Neuronal stem cell (in vitro differentiated cells): ENCODE measurements at places on chromosomes 3 and 15.

DNA sequence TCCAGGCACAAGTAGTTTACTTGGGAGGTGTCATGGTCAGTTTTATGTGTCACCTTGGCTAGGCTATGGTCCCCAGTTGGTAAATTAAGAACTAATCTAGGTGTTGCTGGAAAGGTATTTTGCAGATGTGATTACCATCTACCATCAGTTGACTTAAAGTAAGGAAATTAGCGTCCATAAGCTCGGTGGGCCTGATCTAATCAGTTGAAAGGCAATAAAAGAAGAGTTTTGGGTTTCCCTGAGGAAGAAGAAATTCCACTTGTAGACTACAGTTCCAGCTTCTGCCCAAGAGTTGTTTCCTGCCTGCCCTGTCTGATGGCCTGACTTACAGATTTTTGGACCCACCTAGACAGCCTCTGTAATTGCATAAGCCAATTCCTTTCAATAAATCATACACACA is 438.7 kb upstream of the PROK2 start:
- DNase-seq: no peak

- DNase-seq: peak; percentile 50
Measured at GRCh38 chr3:40317061-40317855, 7.8 kb downstream of the EIF1B start.

- DNase-seq: no peak
Measured at GRCh38 chr3:143901105-143901504, 52.8 kb upstream of the SLC9A9 start.

GRCh38 chr3:8460815-8461456 is 40.7 kb upstream of the LMCD1 start:
- DNase-seq: no peak

DNA sequence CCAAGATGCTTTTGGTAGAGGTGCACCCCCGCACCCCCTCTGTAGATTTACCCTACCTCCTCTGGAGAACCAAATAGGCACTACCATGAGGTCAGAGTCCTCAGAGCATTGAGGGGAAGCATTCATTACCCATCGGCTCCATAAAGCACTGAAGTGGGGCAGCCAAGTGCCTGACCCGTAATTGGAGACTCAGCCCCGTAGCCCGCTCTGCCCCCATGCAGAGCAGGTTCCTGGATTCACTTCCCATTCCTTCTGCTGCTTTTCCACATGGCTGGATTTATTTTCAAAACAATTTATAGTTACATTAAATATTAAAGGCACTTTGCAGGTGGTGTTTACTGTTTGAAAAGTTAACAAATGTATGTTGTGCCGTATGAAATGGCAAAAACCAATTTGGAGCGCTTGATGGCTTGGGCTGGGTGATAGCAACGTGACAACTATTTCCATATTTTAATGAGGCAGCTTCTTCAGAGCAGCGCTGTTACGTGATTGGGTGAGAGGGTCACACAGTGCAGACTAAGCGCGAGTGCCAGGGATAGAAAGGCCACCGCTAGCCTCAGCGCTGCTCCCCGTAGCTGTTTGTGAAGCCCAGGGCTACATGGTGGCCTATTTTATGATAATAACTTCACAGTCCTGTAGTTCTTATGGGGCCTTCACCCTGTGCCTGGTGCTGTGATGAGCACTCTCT is 373.8 kb upstream of the PROK2 start:
- DNase-seq: no peak

DNA sequence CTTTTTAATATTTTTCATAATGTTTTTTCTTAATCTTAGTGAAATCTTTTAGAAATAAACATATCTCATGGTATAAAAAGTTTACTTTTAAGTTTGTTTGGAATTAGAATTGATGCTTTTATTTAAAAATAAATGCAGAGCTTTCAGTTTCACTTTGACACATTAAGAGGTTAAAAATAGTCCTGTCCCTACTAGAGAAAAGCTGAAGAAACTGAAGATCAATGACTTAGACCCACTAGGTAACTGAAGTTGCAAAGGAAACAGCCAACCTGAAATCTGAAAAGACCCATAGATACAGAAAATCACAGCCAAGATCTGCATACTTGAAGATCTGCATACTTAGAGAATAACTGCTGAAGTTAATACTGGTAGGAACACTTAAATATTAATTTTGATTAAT is 237.6 kb downstream of the RAP2B start:
- DNase-seq: no peak

DNA sequence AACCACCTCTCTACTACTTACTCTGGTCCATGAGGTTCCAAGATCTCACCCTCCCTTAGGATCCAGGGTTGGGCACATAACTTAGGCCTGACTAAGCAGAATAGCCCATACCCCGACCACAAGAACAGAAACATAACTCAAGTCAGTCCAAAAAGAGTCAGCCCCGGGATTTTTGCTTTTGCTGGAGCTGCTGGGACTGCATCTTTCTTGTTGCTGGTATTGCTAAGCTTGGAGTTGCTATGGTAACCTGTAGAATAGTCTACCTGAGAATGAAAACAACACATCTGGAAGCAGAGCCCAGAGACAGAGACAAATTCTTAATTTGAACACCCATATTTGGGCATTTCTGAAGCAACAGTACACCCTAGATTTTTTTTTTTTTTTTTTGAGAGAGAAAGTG is 6.5 kb downstream of the RUBCN start:
- no peak for DNase-seq

- DNase-seq: no peak
Measured at GRCh38 chr15:99118801-99119546, 14.1 kb downstream of the SYNM start.

DNA sequence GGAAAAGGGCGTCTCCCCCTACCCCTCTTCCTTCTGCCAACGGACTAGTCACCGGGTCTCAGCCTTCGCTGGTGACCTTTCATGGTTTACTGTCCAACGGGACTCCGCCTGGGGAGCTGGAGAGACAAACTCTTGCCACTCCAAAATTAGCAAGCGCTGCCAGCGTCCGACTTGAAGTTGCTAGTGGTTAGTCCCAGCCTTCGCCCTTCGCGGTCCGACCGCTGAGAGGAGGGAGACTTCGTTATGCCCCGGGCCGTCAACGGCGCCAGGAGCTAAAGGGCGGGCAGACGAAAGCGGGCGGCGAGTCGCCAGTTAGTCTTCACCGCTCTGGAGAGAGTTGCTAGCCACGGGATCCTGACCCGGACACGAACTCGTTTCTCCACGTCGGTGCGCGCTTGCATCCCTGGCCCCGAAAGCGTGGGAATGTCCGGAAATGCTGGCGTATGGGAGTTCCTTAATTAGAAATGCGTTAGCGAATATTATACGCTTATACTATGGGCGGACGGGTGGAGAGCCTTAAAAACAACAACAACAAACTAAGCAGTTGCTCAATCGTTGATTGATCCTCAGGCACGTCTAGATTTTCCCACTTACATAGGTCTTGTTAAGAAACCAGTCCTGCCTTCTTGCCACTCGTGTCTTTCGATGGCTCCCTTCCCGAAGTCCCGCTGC is 716 bp downstream of the SMC4 start:
- no peak for DNase-seq

DNA sequence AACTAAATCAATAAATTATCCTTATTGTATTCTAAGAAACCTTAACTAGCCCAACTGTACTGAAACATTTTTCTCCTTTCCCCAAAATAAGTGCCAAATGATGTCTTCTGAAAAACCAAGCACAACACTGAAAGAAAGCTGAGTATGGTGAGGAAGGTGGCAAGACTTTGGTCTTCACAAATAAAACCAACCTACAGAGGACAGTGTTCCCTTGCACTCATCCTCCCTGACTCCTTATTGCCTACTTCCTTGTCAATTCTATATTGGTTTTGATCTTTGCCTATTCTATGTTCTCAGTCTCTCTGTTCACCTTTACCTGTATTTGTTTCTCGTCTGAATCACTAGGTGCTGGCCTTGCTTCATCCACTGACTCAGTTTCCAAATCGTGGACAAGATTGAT is 490.1 kb upstream of the ZNF385D start:
- no peak for DNase-seq

- DNase-seq: no peak
Measured at GRCh38 chr3:43998370-43998835, 243.3 kb upstream of the TOPAZ1 start.

DNA sequence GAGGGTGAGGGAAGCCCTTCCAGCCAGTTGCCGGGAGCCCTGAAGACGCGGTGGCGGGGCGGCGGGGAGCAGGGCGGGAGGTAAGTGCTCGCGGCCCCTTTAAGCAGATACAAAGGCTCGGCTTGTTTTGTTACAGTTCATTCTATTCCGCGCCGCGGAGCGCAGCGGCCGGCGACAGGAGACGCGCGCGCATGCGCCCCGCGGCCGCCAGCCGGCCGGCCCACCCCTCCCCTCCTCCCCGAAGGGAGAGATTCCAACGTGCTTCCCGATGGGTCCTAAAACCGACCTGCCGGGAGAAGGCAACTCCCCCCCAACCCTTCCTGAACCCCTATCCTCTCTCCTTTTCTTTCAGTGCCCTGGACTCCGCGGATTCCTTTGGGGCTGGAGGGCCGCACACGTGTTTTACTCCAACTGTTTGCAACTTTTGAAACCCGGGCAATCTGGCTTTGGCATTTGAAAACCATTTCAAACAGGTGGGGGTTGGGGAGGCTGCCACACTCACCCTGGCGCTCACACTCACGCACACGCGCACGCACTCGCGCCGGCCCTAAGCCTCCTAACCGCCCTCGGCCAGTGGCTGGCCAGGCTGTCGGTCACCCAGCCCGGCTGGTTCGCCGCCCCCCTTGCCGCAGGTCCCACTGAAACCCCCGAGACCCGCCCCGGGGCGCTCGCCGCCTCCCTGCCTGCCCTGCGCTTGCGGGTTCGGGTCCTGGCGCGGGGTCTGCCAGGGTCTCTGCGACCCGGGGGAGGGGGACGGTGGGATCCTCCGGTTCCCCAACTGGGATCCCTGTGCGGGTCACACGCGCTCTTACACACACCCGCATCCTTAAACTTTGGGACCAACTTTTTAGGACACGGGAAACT is at the start of gene MAGI1:
TSS of gene MAGI1 (minus strand) at position 193 of the 864 bp plus-strand sequence. CDS start 610 bp downstream, outside the sequence.
- peak; percentile 95 for DNase-seq

DNA sequence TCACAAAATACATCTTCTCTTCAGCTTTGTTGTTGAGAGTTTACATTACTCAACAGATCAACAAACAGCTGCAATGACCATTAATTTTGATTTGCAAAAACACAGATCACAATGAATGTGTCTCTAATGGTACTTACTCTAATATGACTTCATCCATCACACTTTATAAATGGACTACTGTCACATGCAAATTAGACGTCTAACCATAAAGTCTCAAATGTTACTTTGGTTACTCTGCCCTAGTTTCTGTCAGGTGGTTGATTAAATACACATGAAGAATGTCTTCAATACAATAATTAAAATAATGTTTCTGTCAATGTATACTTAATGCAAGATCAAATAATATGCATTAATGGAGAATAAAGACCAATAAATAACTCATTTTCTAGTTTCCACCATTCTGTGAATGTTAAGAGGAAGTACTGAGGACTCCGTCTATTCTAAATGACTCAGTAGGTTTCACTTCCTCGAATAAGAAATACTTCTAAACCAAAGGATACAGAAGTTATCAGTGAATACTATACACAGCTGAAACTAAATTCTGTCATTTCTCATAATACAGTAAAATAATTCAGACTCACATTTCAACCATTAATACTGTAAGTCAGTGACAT is 145.8 kb downstream of the CBLB start:
- DNase-seq: no peak

GRCh38 chr3:42031808-42032480 is 59.2 kb upstream of the TRAK1 start:
- DNase-seq: no peak

GRCh38 chr3:77931255-77932009 is 891.5 kb downstream of the ROBO2 start:
- no peak for DNase-seq

GRCh38 chr3:9396632-9397331 is 633 bp upstream of the SETD5 start:
- peak; percentile 99 for DNase-seq

DNA sequence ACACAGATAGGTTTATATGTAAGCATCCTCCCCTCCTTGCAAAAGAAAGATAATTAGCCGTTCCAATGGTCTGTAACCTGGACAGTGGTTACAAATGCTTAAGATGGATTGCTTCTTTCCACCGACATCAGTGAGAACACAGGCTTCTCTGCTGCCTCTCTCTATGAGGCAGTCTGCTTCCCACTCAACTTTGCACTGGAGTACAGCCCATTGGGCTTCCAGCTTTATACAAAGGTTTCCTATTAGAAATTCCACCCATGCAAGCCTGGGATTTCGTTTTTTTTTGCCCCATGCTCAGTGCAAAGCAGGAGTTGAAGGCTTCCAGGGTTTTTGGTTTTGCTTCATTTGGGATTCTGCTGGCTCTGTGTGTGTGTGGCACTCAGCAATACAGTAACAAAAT is 47.3 kb upstream of the C3orf22 start:
- DNase-seq: no peak

GRCh38 chr15:61974759-61975158 is 85.5 kb downstream of the VPS13C start:
- DNase-seq: no peak

DNA sequence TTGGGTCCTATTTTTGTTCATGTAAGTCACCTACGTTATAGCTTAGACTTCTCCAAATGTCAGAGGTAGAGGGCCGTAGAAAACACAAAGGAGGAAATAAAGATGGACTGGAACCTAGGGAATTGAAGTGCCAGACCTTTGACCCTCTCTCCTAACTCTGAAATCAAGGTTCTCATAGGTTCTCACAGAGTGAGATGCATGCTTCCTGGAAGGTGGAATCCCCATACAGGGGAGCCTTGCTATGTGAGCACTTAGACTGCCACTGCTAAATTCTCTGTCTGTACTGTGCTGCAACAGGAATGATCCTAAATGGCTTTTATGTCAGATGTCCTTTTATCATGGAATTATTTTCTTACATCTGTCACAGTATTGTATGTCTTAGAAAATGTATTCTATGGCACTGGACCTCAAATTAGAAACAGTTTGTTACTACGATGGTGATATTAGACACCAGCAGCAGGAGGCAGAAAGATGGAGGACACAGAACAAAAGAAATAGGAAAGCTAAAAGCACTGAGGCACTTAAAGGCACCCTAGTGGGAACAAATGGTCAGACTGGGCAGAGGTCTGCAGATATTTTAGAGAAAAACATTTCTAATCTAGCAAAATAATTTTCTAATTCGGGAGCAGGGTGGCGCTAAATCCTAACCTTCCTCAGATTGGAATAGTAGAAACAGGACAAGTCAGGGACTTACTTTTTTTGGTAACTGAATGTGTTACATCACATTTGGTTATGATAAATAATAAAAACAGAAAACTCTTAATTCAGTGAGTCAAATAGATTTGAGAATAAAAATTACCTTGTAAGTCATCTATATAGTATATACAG is 60.2 kb upstream of the CDAN1 start:
- no peak for DNase-seq

DNA sequence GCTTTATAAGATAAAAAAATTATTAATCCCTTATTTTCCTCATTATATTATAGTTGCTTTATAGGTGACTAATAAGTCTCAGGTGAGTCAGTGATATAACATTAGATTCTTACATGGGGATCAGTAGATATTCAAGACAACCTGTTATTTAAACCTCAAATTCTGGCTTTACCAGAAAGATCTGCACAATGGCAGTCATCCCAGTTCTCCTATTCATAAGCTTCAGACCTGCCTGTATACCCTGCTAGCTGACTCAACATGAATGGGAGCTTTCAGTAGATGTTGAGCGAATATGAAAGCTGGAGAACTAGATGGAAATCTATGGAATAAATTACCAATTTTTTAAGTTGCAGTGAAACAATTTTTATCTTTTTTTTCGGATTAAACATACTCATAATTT is 20.5 kb upstream of the CCDC54 start:
- no peak for DNase-seq
